ENCODE measurements at places on chromosomes 12 and 14.
A peak's percentile ranks its signal among the peaks of the same experiment; 100 is the strongest.

GRCh38 chr12:123043536-123044001, 63.1 kb downstream of the ARL6IP4 start:
- peak; percentile 92 for DNase-seq

DNA sequence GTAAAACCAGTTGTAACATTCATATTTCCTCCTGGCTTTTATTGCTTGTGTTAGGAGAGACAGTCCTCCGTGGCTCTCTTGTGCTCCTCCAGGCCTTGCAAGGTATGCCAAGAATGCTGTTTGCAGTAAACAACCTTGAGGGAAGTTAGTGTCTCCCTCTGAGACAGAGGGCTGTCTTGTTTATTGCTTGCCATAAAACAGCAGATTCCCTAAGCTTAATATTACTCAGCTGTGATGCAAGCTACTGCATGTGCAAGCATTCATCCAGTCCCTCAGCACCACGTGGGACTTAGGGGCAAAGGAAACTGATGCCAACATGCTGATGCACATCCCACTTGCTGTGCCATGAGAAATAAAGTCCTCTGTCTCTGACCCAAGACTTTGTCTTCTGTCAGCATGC, 6.6 kb downstream of the POMT2 start:
- peak; percentile 63 for DNase-seq

DNA sequence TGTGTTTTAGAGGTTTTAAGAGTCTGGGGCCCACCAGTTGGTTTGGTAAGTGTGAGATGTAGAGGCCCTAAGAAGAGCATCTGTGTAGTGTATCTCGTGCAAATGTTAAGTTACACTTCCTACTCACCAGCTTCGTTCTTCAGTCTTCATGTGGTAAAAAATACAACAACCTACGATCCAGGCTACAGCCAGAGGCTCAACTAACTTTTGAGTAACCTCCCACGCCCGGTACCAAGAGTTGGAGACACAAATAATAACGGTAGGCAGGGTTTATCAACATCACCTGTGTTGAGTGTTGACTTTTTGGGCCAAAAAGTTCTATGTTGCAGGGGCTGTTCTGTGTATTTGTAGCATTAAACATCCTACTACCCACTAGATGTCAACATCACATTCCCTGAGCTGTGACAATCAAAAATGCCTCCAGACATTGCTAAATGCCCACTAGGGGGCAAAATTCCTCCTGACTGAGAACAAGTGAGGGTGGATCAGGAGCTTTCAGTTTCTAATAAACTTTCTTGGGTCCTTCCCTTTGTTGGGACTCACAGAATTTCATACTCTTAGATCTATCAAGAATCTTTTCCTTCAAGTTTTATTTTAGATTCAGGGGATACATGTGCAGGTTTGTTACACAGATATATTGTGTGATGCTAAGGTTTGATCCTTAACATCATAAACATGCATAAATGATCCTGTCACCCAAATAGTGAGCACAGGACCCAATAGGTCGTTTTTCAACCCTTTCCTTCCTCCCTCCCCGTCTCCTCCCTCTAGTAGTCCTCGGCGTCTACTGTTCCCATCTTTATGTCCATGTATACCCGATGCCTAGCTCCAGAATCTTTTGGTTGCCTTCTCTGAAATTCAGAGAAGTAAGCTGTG, 94.7 kb downstream of the SLC2A13 start:
- DNase-seq: peak; percentile 78

- no peak for DNase-seq
Observed at GRCh38 chr14:103535891-103536565, 7.0 kb downstream of the TRMT61A start.

DNA sequence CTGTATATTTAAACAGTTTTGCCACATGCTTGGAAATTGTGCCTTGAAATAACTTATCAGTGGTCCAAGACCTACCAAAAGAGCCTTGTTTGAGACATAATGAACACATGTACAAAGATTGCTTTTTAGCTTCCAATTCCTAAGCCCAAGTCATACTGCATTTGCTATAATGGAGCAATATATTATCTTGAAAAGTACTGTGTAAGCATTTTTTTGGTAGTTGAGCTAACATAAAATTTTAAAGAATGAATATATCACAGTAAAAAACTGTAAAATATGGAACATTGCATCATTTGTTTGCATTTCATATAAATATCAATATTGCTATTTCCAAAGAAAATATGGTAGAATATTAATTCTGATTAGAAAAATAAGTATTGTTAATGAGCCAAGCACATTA, 28.8 kb upstream of the HMGA2 start:
- no peak for DNase-seq

- peak; percentile 10 for DNase-seq
Observed at GRCh38 chr12:28237423-28237822, 47.2 kb downstream of the CCDC91 start.

GRCh38 chr12:10861366-10861765, 12.1 kb upstream of the PRR4 start:
- no peak for DNase-seq

- DNase-seq: no peak
Observed at GRCh38 chr12:50514526-50515276, 9.9 kb downstream of the DIP2B start.

GRCh38 chr14:26323869-26324268, 274.0 kb downstream of the NOVA1 start:
- DNase-seq: no peak

GRCh38 chr14:24904533-24904932, 145.4 kb downstream of the STXBP6 start:
- DNase-seq: no peak

- no peak for DNase-seq
Observed at GRCh38 chr12:15152868-15153267, 68.3 kb downstream of the RERG start.

GRCh38 chr12:52235001-52235764, 2.1 kb downstream of the KRT7 start:
- DNase-seq: no peak

GRCh38 chr12:7678744-7679143, 13.0 kb upstream of the APOBEC1 start:
- peak; percentile 42 for DNase-seq

- no peak for DNase-seq
Observed at GRCh38 chr12:28425526-28425925, 235.3 kb downstream of the CCDC91 start.

GRCh38 chr12:110046451-110047187, 1.7 kb downstream of the C12orf76 start:
- no peak for DNase-seq

- no peak for DNase-seq
Observed at GRCh38 chr14:85963486-85963885, 433.5 kb downstream of the FLRT2 start.

Measured in lung microvascular endothelial cell (primary cell).